ENCODE measurements at places on chromosomes 3 and 15. TPM values are rescaled to one million over a fixed set of nuclear protein-coding genes. Genes with fewer than 3 reads are reported as not detected.

- peaks cover 33% of the 10 kb centered on the region for H3K4me1 ChIP-seq
- H3K27me3 ChIP-seq: peaks cover 4% of the 10 kb centered on the region
- no peak overlapping the region for H3K4me3 ChIP-seq
- no peak overlapping the region for H3K27ac ChIP-seq
- DNase-seq: no peak
Observed at GRCh38 chr3:39333607-39334006, 4.1 kb downstream of the CCR8 start.

- H3K36me3 ChIP-seq: no peaks in the 10 kb centered on the region
- peaks cover 44% of the 10 kb centered on the region for H3K27me3 ChIP-seq
- DNase-seq: no peak
- no peak overlapping the region for H3K4me3 ChIP-seq
Observed at GRCh38 chr3:11037241-11037873, 44.8 kb downstream of the SLC6A1 start.

GRCh38 chr3:178964551-178964950 is 107.1 kb downstream of the ZMAT3 start:
- H3K4me1 ChIP-seq: peaks cover 12% of the 10 kb centered on the region
- DNase-seq: no peak
- no peak overlapping the region for H3K4me3 ChIP-seq
- no peaks in the 10 kb centered on the region for H3K27me3 ChIP-seq
- no peak overlapping the region for H3K27ac ChIP-seq

The SPATA12 gene
- total RNA-seq: not detected

The DAZL gene
- total RNA-seq: not detected

The INSYN1 gene
- total RNA-seq: not detected

The LRRC31 gene
- total RNA-seq: not detected

Measured in activated CD8-positive, alpha-beta T cell treated with anti-CD3 and anti-CD28 coated beads, Interleukin-2, amount 10 ng/mL, durations not matched to agents 7 days and 5 days (primary cell).